ENCODE measurements at places on chromosomes 1 and 21. TPM values are rescaled to one million over a fixed set of nuclear protein-coding genes. Genes with fewer than 3 reads are reported as not detected.

DNA sequence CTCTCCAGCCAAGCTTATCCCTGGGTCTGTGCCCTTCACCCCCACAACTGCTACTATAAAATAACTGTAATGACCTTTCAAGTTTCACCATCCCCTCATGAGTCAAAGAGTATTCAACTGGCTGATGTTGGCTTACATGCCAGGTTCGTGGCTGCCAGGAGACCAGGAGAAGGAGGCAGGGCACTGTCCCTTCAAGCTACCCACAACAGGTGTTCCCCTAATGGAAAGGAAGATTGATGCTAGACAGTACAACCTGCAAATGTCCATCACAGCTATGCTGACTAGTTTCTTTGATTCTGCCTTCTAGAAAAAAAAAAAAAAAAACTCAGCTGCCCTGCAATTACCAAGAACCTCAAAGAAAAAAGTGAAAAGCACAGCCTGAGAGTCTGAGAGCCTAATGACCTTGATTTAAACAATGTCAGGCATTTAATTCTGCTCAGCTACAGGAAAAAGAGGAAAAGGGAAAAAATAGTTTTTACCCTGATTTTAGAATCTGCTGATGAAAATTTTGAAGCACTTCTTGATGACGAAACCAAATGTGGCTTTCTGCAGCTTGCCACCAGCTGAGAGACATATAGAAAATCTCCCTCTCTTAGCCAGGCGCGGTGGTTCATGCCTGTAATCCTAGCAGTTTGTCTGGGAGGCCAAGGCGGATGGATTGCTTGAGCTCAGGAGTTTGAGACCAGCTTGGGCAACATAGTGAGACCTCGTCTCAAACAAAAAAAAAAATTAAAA is 82.7 kb upstream of the ROR1 start:
- H3K36me3 ChIP-seq = no peaks in the 10 kb centered on the region
- DNase-seq = no peak
- H3K27me3 ChIP-seq = no peaks in the 10 kb centered on the region
- H3K4me1 ChIP-seq = peaks cover 5% of the 10 kb centered on the region

DNA sequence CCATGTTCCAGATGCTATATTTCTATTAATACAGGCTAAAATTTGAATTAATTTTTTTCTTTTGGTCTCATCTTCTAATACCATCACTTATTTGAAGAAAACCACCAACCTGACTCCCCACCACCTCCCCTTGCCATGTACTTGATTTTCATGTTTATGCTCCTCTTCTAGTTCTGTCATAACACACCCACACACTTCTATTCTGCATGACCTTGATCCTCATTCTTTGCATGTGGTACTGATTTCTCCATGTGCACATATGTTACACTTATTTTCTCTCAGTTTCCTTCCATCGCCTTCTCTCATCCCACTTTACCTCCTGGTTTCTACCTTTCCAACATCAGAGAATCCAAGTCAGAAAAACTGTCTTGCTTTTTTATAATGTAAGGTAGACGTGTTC is 78.9 kb upstream of the ARID1A start:
- H3K4me1 ChIP-seq = peaks cover 8% of the 10 kb centered on the region
- no peak overlapping the region for H3K27ac ChIP-seq
- no peak for DNase-seq
- no peaks in the 10 kb centered on the region for H3K36me3 ChIP-seq
- no peak overlapping the region for H3K4me3 ChIP-seq
- H3K27me3 ChIP-seq = no peaks in the 10 kb centered on the region

DNA sequence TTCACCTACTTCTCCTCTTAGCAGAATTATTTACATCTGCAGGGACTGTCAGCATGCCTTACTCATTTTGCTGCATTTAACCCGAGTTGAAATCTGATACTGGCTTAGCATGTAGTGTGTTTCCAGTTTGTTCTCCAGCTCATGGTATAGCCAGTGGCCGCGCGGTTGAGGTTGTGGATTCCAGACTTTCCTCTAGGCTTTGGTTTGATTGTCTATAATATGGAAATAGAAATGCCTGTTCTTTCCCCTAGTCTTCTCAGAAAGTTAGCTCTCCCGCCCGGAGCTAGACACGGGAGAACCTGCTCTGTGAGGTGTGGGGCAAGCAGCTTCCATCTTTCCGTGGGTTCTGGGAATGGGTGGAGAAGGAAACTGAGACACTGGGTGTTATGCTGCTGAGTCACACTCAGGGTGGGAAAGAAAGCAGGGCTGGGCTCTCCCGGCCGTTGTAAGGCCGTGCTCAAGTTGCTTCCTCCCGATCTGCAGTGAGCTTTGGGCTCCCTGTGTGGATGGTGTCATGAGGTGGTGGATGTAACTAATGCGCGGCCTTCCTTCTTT is 206.8 kb upstream of the TMEM51 start:
- no peak overlapping the region for H3K4me3 ChIP-seq
- no peak for DNase-seq
- peaks cover 7% of the 10 kb centered on the region for H3K4me1 ChIP-seq
- no peaks in the 10 kb centered on the region for H3K27me3 ChIP-seq

GRCh38 chr21:38440746-38441145 is 57.5 kb downstream of the ERG start:
- no peaks in the 10 kb centered on the region for H3K4me1 ChIP-seq
- no peak overlapping the region for H3K4me3 ChIP-seq
- no peak for DNase-seq
- no peaks in the 10 kb centered on the region for H3K36me3 ChIP-seq
- no peaks in the 10 kb centered on the region for H3K27me3 ChIP-seq

GRCh38 chr1:227489572-227489971 is 73.8 kb upstream of the ZNF678 start:
- no peaks in the 10 kb centered on the region for H3K4me1 ChIP-seq
- H3K27ac ChIP-seq = no peak overlapping the region
- H3K4me3 ChIP-seq = no peak overlapping the region
- no peak for DNase-seq
- no peaks in the 10 kb centered on the region for H3K27me3 ChIP-seq
- no peaks in the 10 kb centered on the region for H3K36me3 ChIP-seq

ATG4C gene
- 7.4 TPM for total RNA-seq

LPAR3 gene
- not detected for total RNA-seq

Measured in Caco-2 (cell line).